Activated CD8-positive, alpha-beta T cell treated with anti-CD3 and anti-CD28 coated beads for 36 hours (primary cell): ENCODE measurements at places on chromosomes 16 and 17.
A peak's percentile ranks its signal among the peaks of the same experiment; 100 is the strongest.

- no peak for DNase-seq
- H3K36me3 ChIP-seq = no peaks in the 10 kb centered on the region
- H3K4me3 ChIP-seq = no peak overlapping the region
- H3K4me1 ChIP-seq = no peaks in the 10 kb centered on the region
Observed at GRCh38 chr17:68697850-68698361, 96.7 kb upstream of the FAM20A start.

- peak; percentile 89 for DNase-seq
- H3K27ac ChIP-seq = no peak overlapping the region
- H3K27me3 ChIP-seq = peaks cover 59% of the 10 kb centered on the region
- H3K4me1 ChIP-seq = peaks cover 22% of the 10 kb centered on the region
- H3K36me3 ChIP-seq = no peaks in the 10 kb centered on the region
- peak overlapping the region; percentile 63 for H3K4me3 ChIP-seq
Observed at GRCh38 chr17:49496183-49496866, 1.2 kb downstream of the NGFR start.

DNA sequence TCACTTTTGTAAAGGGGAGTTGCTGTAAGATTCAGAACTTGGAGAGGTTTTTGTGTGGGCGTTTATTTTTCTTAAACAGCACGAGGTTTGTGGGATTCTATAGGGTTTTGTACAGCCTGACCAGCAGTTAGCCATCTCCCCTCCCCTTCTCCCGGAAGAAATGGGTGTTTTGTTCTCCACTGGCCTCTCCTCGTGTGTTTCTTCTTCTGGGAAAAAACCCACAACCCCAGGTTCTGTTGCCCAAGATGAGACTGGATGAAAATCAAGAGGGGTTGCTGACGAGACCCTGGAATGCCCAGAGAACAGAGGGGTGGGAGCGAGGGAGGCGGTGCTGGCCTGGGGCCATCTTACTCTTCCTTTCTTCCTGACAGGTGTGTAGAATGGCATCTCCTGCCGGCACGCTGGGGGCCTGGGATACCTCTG lies 186.1 kb downstream of the MSI2 start:
- peak overlapping the region; percentile 97 for H3K27ac ChIP-seq
- H3K4me3 ChIP-seq = peak overlapping the region; percentile 26
- no peaks in the 10 kb centered on the region for H3K27me3 ChIP-seq
- peaks cover 62% of the 10 kb centered on the region for H3K4me1 ChIP-seq

DNA sequence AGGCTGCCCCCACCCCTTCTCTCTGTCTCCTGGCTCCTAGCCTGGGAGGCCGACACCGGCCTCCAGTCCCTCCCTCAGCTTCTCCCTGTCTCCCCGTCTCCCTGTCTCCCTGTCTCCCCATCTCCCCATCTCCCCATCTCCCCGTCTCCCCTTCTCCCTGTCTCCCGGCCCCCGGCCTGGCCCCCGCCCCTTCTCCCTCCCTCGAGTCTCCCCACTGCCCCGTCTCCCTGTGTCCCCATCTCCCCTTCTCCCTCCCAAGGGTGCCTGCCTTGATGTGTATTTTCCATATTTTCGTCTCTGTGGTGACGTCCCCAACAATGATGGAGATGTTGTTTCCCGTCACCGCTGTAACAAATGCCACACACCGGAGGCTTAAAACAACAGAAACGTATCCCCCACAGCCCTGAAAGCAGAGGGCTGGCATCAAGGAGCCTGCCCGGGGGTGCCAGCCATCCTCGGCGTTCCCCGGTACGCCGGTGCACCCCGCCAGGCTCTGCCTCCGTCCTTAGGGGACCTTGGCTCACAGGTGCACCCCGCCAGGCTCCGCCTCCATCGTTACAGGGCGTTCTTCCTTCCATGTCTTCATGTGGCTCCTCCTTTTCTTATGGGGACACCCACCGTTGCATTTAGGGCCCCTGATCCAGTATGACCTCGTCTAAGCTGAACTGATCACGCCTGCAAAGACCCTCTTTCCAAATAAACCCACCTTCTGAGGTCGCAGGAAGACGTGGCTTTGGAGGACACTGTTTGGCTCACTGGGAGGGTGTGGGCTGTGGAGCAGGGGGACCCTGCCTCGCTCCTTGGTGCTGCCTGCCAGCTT lies 151.6 kb downstream of the NPIPB11 start:
- no peak overlapping the region for H3K4me3 ChIP-seq
- H3K36me3 ChIP-seq = peaks cover 15% of the 10 kb centered on the region
- DNase-seq = no peak
- H3K27me3 ChIP-seq = no peaks in the 10 kb centered on the region

DNA sequence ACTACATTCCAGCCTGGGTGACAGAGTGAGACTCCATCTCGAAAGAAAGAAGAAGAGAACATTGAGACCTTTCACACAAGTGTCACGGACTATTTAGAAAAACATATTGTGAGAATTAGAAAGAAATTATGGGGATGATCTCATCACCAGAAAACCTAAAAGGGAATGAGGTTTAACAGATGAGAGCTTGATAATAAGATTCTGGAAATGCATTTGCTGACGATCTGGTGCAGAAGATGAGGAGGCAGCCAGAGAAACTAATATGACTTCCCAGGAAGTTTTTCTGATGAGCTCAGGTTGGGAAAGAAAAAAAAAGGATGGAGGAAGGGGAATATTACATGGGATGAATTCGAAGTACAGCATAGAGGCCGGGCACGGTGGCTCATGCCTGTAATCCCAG lies 10.8 kb upstream of the APOH start:
- no peak overlapping the region for H3K4me3 ChIP-seq
- no peaks in the 10 kb centered on the region for H3K36me3 ChIP-seq
- no peak for DNase-seq
- H3K27ac ChIP-seq = no peak overlapping the region
- H3K27me3 ChIP-seq = peaks cover 1% of the 10 kb centered on the region

- peaks cover 14% of the 10 kb centered on the region for H3K27me3 ChIP-seq
- peak within 1 kb of the TSS; percentile 2 for H3K27ac ChIP-seq
Observed at GRCh38 chr17:3557768-3558583, at the start of gene TRPV3. Gene TRPV3 (minus strand): TSS chr17:3557812. CDS start chr17:3554850, 2,962 bp downstream.

DNA sequence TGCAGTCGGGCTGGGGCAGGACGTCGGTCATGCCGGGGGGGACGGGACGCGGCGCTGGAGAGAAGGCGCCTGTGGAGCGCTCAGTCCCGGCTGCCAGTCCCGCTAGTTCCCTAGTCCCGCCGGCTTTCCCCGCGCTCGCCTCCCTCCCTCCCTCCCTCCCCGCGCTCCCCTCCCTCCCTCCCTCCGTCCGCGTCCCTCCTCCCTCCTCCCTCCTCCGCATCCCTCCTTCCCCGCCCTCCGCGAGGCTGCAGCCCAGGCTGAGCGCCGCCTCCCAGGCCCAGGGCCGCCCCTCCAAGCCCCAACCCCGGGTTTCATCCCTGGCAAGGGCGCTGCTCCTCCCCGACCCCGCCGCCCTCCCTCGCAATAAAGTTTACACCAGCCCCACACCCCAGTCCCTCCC lies 34.8 kb downstream of the TIMM22 start:
- no peaks in the 10 kb centered on the region for H3K27me3 ChIP-seq
- no peak for DNase-seq
- H3K36me3 ChIP-seq = peaks cover 2% of the 10 kb centered on the region
- no peaks in the 10 kb centered on the region for H3K4me1 ChIP-seq

- peak; percentile 40 for DNase-seq
- peaks cover 27% of the 10 kb centered on the region for H3K4me1 ChIP-seq
- H3K27ac ChIP-seq = no peak overlapping the region
- no peak overlapping the region for H3K4me3 ChIP-seq
- no peaks in the 10 kb centered on the region for H3K36me3 ChIP-seq
Observed at GRCh38 chr17:77892469-77893143, 65.9 kb upstream of the TNRC6C start.

- no peaks in the 10 kb centered on the region for H3K27me3 ChIP-seq
- peaks cover 2% of the 10 kb centered on the region for H3K36me3 ChIP-seq
- H3K4me3 ChIP-seq = no peak overlapping the region
- no peak overlapping the region for H3K27ac ChIP-seq
- no peak for DNase-seq
Observed at GRCh38 chr16:88678224-88678979, 7.9 kb downstream of the SNAI3 start.

- H3K36me3 ChIP-seq = no peaks in the 10 kb centered on the region
- H3K4me3 ChIP-seq = no peak overlapping the region
- DNase-seq = no peak
- peaks cover 3% of the 10 kb centered on the region for H3K27me3 ChIP-seq
- no peak overlapping the region for H3K27ac ChIP-seq
Observed at GRCh38 chr16:31005350-31006085, 4.9 kb downstream of the STX1B start.

DNA sequence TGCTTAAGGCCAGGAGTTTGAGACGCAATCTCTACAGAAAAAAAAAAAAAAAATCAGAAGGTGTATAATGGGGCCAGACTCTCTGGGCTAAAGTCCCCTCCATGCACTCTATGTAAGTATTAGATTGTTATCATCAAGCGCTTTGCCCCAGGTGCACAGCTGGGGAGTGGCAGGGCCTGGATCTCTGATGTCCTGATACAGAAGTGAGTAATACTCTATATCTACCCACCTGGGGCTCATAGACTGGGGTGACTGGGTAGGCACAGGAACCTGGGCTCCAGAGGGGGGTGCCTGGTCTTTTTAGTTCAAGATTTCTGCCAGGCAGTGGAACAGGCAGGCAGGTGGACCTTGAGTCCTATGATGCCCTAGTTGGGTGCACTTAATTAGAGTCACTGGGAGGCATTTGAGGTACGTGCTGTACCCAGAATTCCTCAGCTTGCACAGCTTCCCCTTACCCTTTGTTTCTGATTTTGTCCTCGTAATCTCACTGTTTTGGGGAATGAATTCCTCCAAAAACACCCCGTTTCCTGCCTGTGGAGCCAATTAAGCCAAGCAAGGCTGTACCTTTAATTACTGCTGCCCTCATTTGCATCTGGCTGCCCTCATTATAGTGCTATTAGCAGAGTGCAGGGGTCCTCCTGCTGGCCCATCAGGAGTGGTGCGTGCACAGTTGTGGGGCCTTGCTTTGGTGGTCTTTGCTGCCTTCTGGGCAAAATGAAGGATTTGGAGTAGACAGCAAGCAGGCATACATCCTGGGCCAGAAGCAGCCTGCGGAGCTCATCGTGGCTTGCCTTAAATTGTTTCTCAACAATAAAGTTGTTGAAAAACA lies 239.0 kb downstream of the SNX29 start:
- no peaks in the 10 kb centered on the region for H3K27me3 ChIP-seq
- H3K4me3 ChIP-seq = no peak overlapping the region
- no peak for DNase-seq
- H3K36me3 ChIP-seq = peaks cover 13% of the 10 kb centered on the region
- H3K27ac ChIP-seq = no peak overlapping the region

DNA sequence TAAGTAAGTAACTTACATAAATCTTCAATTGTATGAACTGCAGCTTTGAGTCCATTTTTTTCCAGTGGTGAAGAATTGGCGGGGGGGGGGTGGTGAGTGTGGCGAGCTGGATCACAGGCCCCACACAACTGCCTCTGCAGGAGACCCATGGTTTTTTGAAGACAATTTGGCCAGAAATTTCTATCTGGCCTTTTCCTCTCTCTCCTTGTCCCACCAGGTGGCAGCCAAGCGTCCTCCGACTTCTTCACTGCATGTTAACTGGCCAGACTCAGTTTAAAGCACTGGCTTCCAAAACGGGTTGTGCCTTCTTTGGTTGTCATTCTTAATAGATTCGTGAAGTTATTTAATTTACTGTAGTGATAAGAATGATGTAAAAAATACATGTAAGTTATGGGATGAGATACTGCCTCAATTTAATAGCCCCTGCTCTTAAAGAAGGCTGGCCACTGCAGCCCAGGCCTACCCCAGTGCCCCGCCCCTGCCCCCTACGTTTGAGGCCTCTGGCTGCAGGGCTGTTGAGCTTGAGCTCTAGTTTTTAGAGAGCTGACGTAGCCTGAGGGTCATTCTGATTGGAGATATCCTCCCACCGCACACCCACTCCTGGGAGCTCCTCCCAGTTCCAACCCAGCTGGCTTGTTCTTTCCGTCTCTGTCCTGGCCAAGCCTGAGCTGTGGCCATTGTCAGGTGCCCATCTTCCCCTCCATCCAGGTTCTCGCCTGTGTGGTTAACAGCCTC lies 36.4 kb downstream of the AKAP1 start:
- peak; percentile 28 for DNase-seq
- H3K4me1 ChIP-seq = no peaks in the 10 kb centered on the region
- no peaks in the 10 kb centered on the region for H3K27me3 ChIP-seq
- no peak overlapping the region for H3K27ac ChIP-seq
- peaks cover 17% of the 10 kb centered on the region for H3K36me3 ChIP-seq
- no peak overlapping the region for H3K4me3 ChIP-seq

- H3K4me3 ChIP-seq = no peak overlapping the region
- peaks cover 3% of the 10 kb centered on the region for H3K27me3 ChIP-seq
- peaks cover 9% of the 10 kb centered on the region for H3K36me3 ChIP-seq
- H3K4me1 ChIP-seq = peaks cover 15% of the 10 kb centered on the region
Observed at GRCh38 chr17:1473170-1473569, 17.1 kb upstream of the CRK start.

DNA sequence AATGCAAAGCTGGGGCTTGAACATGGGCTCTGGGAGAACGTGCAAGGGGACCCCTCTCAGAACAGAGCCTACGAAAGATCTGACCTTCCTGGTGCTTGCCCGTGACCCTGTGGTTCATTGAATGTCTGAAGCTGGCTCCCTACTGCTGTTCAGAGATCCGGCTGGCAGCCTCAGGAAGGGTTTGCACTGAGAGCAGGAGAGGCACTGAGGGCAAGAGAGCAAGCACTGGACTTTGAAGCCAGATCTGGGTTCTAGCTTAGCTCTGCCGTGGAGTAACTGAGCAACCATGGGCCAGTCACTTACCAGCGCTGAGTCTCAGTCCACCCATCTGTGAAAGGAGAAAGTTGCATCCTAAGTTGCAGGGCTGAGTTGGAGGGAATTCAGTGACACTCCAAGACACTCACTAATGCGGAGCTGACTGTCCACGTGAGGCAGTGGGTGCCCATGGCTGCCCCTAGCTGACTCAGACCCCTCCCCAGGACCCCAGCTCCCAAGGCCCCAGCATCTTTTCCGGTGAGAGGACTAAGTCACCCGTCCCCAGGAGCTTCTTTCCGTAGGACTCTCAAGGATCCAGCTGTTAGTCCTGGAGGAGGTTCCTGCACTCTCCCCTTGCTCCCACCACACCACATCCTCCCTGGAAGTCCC lies 41.3 kb downstream of the BEAN1 start:
- no peak overlapping the region for H3K27ac ChIP-seq
- DNase-seq = no peak
- H3K36me3 ChIP-seq = no peaks in the 10 kb centered on the region
- H3K4me1 ChIP-seq = peaks cover 5% of the 10 kb centered on the region
- H3K27me3 ChIP-seq = peaks cover 4% of the 10 kb centered on the region
